ENCODE measurements at places on chromosomes 12 and 14.

- no peak for DNase-seq
Observed at GRCh38 chr12:132356691-132357622, 27.6 kb upstream of the GALNT9 start.

- no peak for DNase-seq
Observed at GRCh38 chr12:108507971-108508642, 7.0 kb upstream of the FICD start.

DNA sequence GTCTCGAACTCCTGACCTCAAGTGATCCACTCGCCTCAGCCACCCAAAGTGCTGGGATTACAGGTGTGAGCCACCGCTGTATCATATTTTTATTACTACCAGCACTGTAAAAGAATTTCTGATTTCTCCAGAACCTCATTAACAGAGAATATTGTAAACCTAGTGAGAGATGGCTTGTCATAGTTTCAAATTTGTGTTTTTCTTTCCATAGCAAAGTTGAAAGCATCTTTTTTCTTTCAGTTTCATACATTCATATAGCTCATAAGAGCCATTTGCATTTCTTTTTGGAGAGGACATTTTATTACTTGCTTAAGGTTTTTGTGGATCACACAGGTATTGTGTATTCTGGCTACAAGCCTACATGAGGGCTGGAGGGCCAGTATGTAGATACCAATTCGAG lies 58.0 kb downstream of the MIS18BP1 start:
- DNase-seq, result no peak

GRCh38 chr12:21301-22189 lies 45.0 kb upstream of the IQSEC3 start:
- no peak for DNase-seq

- DNase-seq, result no peak
Observed at GRCh38 chr14:66196670-66197069, 289.5 kb upstream of the CCDC196 start.

DNA sequence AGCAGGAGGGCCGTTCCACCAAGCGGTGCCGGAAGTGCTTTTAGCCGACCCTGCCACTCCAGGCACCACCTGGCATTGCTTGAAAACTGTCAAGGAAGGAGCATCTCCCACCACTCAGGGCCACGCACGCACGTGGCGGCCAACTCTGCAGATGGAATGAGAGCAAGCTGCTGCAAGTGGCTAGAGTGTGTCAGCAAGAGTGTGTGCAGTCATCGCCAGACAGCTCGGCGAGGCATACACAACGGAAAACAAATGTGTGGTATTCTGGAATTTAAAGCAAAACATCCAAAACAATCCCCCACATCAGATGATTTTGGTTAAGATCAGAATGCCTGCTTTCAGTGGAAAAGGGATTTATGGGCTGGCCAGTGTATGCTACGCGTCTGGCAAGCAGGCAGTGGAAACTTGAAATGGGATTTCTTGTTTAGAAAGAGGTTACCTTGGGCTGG lies 11.2 kb downstream of the CD9 start:
- DNase-seq, result peak; percentile 73

DNA sequence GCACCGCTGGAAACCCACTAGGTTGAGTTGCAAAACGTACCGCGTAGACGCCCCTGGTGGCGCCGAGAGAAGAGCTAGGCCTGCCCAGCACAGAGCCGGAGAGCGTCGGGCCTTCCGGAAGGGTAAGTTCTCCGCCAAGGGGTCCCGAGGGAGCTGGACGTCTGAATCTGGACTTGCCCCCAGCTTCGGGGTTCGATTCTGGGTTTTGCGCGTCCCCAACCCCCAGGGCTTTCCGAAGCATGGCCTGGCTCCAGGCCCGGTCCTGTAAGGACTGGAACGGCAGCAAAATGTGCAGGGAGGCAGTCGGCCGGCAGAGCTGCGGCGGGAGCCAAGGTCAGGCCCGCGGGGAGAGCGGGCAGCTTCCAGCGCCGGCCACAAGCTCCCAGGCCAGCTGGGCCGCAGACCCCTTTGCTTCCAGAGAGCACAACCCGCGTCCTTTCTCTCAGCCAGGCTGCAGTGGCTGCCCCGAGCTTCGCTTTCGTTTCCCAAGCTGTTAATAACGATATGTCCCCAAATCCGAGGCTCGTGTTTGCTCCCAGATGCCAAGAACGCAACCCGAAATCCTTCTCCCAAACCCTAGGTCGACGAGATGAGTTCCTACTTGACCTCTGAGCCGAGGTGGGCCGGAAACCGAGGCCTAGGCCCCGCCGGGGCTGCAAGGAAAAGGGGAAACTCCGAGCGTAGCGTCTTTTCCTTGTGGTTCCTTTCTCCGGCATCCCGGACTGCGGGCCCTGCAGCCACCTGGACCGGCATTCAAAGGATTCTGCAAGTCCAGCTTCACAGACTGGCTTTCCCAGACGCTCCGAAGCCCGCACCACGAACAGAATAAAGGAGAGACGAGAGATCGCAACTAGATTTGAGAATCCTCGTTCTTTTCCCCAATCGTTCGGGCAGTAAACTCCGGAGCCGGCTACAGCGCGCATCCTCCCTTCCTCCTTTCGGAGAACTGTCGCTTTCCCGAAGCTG lies 3.2 kb upstream of the TBX5 start:
- no peak for DNase-seq

DNA sequence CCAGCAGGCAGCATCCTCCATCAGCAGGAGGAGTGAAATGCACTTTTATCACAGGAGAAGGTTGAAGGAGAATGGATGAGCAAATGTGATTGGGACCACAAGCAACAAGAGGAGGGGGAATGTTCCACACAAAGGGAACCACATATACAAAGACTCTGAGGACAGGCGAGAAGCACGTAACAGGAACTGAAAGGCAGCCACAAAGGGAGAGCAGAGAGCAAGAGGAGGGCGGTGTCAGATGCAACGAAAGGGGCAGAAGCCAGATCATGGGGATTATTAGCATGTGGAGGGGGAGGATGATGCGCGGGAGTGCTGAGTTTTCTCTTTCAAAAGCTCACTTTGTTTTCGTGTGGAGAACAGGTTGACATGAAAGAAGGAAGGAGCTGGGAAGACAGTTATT lies 241.1 kb downstream of the SPTSSA start:
- no peak for DNase-seq

GRCh38 chr12:107443320-107444090 lies 242.1 kb upstream of the PWP1 start:
- DNase-seq, result no peak

DNA sequence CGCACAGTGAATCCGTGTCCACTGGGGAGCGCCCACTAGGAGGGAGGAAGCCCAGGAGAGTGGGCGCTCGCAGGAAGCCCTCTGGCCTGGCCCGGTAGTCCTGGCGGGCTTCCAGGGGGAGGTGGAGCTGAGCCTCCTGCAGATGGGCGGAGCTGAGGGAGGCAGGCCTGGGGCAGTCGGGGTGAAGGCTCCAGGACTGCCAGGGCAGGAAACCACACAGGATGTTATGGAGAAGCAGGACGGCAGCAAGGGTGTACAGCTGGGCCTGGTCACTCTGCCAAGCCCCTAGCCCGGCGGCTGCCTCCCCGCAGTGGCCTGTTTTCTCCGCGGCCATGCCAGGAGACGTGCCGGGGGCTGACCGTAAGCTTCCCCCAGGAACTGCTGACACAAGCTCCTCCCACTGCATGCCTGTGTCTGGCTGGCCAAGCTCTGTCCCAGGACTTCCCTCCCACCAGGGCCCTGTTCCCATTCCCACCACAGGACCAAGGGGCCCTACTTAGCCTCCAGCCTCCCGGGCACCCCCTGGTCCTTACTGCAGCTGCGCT lies 143.4 kb upstream of the C14orf180 start:
- DNase-seq, result no peak

DNA sequence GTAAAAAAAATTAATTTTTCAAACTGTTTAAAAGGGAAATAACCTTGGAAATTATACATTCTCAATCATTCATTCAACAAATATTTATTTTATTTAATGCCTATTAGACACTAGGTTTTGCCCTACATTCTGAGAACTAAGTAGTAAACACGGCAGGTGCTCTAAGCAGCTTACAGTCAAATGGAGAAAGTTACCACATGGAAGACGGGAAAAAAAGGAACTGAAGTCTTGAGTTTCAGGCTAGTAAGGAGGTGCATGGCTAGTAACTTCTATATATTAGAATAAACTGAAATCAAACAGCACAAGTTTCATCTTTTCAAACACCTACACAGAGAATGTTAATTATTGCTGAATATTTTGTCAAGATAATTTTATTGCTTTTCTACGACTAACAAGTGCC lies 52.9 kb downstream of the C12orf42 start:
- no peak for DNase-seq

- DNase-seq, result no peak
Observed at GRCh38 chr14:56271970-56272369, 153.8 kb downstream of the PELI2 start.

- DNase-seq, result no peak
Observed at GRCh38 chr12:11798006-11798708, 148.7 kb downstream of the ETV6 start.

DNA sequence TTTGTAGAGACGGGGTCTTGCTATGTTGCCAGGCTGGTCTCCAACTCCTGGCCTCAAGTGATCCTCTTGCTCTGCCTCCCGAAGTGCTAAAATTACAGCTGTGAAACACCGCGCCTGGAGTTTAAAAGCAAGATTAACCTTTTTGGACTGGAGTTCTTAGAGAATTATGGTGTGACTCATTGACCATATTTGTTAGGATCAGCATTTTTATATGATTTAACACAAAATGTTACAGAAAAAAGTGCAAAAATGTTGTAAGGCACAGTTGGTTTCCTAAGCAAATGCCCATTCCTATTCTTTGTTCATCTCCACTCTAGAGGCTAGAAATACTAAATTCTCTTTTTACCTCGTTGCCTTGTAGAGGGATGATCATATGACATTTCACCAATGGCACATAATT lies 27.6 kb downstream of the SLC35E3 start:
- no peak for DNase-seq

DNA sequence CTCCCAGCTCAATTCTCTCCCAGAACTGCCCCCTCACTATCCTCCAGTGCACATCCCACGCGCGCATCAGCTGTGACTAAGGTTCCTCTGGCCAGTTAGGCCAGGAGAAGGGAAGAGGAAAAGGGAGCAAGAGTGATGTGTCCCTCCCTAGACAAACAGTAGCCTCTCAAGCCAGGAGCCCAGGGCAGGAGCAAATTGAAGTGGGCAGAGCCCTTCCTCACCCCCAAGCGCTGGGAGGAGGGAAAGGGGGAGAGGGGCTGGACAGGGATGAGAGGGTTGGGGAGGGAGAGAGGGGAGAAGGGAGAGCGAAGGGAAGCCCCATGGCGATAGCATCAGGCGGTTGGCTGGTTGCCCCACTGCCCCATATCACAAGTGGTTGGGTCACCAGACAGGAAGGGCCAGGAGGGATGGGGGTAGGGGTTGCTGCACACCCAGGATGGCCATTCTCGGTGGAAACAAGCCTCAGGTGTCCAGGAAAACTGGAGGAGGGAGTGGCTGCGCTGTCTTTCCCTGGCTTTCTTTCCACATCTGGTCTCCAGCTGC lies 1.1 kb downstream of the CD63 start:
- DNase-seq, result no peak

DNA sequence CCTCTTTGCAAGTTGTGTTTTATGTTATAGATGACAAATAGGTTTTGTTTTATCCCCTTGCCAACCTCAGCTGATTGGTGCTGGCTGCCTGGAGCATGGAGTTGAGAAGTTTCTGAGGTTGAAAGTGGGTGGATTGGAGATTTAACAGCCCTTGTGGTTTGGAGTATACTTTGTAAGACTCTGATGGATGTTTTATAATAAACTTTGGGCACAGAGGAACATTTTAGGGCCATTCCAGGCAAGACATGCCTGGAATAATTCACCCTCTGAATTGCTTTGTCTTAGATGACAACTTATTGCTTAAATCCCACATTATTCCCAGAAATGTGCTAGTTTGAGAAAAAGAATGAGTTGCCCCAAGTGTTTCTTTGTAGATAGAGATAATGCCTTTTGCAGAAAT lies 158.9 kb downstream of the SLC5A8 start:
- DNase-seq, result no peak

DNA sequence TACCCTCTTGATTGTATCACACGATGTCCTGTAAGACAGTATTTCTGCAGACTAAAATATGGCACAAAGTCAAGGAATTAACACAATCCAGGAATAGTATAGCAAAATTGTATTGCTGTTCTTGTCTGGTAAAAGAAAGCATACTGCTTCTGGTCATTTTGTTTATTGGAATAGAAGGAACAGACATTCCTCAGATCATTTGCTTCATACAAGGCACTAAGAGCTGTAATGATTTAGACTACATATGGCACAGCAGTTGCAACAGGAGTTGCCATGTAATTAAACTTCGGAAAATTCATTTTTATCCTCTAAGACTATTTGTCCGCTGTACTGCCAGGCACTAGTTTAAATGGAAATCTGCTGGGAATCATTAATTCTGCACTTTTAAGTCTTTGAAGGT lies 7.6 kb upstream of the KERA start:
- no peak for DNase-seq

GRCh38 chr14:50776522-50776921 lies 54.4 kb downstream of the NIN start:
- DNase-seq, result no peak

GRCh38 chr12:14402697-14403096 lies 37.2 kb downstream of the ATF7IP start:
- no peak for DNase-seq

DNA sequence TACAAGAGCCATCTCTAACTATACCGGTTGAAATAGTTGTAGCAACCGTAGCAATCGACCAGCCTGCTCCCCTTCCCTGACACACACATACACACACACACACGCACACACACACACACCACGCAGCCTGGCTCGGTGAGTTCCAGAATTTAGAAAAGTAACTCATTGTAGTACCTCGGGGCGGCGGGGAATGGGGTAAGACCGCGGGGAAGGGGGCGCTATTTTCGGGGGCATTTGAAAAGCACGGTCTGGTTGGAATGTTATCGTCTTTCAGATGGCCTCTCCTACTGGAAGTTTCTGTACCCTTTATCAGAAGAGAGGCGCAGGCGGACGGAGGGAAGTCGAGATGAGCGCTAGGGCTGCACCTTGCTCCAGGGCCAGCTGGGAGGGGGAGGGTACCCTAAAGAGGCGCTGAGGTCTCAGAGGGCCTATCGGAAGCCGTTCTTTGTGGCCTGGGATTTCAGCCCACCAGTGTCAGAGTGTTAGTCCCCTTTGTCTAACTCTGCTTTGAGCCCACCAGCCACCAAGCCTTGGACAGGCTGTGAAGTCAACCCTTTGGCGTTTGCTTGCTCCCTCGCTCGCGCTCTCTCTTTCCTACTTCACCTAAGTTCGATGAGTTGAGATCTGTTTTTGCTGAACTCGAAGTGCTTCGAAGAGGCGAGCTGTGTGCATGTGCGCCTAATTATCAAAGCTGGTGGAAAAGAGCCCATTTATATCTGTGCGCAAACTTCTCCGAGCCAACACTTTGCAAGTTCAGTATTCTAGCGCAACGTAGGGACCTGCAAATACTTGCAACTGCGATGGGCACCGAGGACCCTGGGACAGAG lies 837 bp downstream of the COL2A1 start:
- DNase-seq, result no peak
